ENCODE measurements at places on chromosomes 7 and 10.
A peak's percentile ranks its signal among the peaks of the same experiment; 100 is the strongest.

GRCh38 chr10:96664563-96664962, 55.8 kb downstream of the PIK3AP1 start:
- DNase-seq: no peak

DNA sequence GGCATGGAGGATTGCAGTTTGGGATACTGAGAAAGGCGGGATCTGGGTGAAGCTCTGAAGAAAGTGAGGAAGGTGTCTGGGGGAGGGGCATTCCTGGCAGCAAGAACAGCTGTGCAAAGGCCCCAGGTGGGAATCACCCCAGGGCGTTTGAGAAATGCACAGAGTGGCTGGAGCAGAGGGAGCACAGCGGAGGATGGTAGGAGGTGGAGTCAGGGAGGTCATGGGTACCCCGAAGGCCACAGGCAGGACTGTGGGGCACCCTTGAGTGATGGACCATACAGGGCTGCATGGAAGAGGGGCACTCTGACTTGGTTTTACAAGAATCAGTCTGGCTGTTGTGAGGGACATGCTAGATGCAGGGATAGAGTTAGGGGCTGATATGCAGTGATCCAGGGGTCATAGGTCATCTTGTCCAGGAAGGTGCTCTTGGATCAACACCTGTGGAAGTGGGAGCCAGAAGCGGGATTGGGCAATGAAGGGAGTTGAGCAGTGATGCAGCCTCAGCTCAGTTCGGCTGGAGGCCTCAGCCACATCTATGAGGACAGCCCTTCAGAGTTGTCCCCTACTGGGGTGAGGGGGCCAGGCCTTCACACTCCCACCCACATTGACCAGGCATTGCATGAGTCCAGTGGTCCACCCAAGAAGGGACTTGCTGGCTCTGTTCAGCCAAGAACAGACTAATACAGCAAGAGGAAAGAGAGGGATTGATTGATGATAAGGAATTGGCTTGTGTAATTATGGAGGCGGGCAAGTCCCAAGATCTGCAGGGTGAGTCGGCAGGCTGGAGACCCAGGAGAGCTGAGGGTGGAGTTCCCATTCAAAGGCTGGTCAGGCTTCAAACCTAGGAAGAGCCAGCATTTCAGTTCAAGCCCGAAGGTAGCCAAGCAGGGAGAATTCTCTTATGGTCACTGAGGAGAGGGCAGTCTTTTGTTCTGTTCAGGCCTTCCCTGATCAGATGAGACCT, 48.7 kb downstream of the TSPAN15 start:
- DNase-seq: no peak

GRCh38 chr10:58560068-58560467, 47.4 kb downstream of the BICC1 start:
- no peak for DNase-seq

- no peak for DNase-seq
Measured at GRCh38 chr7:71343039-71343438, 211.1 kb downstream of the GALNT17 start.

DNA sequence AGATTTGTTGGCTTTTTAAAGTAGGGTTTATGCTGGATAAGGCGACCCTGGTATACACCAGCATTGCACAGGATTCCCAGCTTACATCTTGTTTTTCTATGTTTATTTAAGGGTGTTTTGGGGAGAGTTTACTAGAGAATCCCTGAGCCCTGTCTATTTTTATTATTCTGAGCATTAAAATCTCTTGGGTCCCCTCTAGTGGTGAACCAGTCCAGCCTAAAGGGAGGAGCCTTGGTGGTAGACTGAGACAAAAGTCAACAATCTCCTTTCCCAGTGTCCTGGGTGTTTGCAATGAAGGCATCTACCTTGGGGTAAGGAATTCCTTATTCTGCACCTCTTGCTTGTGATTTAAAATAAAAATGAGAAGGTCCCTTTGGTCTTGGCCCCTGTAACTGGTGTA, 38.2 kb downstream of the ANTXRL start:
- no peak for DNase-seq

DNA sequence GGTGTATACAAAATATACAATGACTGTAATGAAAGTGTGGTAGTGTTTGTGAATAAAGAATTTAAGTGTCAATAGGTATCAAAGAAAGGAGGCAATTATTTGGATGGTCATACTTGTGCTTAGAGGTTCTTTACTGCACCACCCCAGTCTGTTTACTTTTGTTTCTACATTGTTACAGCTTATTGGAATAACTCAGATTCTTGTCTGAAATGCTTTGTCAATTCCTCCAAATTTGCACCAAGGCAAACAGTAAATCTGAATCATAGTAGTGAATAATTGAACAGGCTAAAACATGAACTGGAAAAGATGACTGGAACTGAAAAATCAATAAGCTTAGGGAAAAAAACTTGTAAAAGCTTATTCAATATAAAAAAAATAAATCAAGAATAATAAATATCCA, 319.2 kb downstream of the EXOC4 start:
- DNase-seq: no peak

DNA sequence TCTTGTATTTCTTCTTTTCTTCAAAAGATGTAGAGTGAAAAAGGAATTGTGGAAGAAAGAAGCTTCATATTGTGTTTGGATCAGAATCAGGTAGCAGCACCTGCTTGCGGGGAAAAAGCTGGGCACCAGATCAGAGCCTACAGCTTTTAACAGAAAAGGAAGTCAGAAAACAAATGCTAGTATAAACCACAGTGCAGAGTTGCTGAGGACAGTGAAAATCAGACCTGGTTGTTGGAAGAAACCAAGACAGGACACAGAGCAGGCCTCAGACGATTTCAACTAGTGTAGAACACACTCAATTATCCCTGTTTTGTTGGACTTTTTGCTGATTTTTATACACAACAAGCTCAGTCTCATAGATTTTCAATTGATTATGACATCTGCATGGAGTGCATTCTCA, 221.4 kb downstream of the PTN start:
- no peak for DNase-seq

DNA sequence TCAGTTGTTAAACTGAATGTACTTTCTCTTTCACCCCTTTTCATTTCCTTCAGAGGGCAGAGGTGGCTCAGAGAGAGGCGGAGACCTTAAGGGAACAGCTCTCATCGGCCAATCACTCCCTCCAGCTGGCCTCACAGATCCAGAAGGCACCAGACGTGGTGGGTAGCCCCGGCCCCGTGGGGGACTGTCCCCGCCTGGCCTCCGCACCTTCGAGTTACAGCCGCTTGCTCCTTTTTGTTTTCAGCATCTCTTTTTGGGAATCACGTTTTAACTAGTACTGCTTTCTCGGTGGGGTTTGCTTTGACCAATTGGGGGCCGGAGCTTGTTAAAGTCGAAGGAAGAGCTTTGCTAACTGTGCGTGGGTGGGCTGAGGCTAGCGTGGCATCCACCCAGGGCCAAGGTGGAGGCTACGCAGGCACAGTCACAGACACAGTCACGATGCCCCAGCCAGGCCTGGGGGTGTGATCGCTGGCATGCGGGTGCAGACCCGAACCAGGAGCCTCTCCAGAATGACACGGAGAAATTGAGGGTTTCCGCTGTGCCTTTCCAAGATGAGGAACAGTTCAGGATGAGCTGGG, 116.2 kb upstream of the SH2B2 start:
- peak; percentile 26 for DNase-seq

GRCh38 chr10:22742678-22743077, 28.3 kb upstream of the PIP4K2A start:
- DNase-seq: no peak

- no peak for DNase-seq
Measured at GRCh38 chr7:178444-178843, 13.9 kb upstream of the FAM20C start.

- no peak for DNase-seq
Measured at GRCh38 chr7:30349170-30349569, 64.8 kb downstream of the ZNRF2 start.

DNA sequence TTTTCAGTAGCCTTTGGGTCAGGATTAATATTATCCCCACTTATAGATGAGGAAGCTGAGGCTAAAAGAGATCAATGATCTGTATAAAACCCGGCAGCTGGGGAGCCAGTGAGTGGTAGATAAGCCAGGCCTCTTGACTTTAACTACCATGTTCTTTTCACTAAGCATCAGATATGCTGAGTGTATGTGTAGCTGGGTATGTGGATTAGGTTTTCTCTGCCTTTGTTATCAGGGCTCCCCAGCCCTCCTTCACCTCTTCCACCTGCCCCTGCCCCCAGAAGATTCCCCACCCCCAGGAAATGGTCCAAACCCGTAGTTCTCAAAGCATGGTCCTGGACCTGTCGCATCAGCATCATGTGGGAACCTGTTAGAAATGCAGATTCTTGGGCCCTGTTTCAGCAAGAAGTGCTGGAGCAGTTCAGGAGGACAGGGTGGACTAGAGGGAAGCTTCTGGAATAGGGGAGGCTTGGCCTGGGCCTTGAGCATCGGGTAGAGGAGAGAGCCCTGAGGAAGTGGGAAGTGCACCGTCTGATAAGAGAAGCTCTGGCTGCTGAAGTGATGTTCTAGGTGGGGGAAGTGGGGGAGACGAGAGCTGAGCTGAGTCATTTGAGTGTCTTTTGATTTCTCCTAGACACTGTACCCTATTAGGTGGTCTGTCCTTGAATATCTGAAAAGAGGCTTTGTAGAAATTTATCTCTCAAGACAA, 101.3 kb downstream of the HIF1AN start:
- DNase-seq: no peak

- no peak for DNase-seq
Measured at GRCh38 chr10:30459283-30459682, 25.3 kb downstream of the MAP3K8 start.

GRCh38 chr7:131039836-131040235, 287.8 kb upstream of the MKLN1 start:
- DNase-seq: no peak

- DNase-seq: no peak
Measured at GRCh38 chr10:9992661-9993060, 1025.0 kb upstream of the CELF2 start.

GRCh38 chr7:92244808-92245486, 767 bp downstream of the KRIT1 start:
- peak; percentile 25 for DNase-seq

DNA sequence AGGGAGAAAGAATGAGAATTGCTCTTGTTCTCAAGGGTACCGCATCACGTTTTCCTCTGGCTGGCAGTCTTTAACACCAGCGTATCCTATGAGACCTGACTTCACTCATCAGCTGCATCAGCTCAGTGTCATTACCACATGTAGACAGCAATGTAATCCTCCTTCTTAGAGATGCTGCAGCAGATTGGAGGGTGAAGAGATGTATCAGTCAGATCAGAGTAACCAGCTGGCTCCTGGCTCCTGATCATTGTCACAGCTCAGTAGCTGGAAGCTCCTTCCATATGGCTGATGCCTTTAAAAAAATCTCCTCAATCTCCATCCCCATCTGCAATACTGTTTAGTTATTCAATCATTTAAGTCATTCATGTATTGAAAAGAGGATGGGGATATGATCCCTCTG, 39.7 kb upstream of the EPHB6 start:
- DNase-seq: no peak

GRCh38 chr7:2037301-2037807, 195.4 kb downstream of the MAD1L1 start:
- DNase-seq: no peak

- DNase-seq: peak; percentile 63
Measured at GRCh38 chr10:101354328-101355071, 535 bp downstream of the BTRC start.

DNA sequence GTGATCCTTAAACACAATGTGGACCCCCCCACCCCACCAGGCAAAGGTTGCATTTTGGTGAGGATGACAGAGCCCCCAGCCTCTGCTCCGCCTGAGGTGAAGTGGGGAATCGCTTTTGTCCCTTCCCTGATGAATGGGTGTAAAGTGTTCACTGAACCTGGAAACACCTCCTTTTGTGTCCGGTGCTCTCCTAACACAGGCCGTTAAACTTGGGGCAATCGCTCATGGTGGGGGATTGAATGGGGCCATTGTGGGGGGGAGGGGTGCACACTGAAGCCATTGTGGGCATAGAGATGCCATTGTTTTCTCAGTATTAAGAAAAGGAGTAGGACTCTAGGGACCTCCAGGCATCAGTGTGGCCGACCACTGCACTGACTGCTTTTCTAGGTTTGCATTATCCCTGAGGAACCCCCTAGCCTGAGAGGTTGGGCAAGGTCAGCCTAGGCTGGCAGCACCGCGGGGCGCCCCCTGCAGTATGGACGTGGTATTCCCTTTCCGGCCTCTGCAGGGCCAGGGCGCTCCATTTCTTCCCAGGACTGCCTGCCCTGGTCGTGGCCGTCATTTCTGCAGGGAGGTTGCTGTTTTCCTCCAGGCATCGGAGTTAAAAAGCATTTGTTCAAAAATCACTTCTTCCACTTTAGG, 158.3 kb downstream of the TCF7L2 start:
- DNase-seq: no peak

DNA sequence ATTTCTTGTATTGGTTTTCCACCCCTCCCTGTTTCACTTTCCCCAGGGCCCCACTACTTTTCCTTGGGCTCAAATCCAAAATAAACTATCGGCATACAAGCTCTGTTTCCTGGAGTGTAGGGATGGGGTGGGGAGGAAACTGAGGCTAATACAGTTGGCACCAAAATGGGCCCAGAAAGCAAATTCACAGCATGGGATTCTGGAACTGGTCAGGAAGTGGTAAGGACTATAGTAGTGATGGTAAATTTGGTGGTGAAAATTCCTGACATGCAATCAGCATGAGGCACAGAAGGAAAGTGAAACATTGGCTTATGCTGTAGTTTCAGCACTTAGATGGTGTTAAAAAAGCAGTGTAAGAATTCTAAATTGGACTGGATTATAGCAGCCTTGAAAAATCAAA, 8.7 kb upstream of the SAMD9L start:
- no peak for DNase-seq

DNA sequence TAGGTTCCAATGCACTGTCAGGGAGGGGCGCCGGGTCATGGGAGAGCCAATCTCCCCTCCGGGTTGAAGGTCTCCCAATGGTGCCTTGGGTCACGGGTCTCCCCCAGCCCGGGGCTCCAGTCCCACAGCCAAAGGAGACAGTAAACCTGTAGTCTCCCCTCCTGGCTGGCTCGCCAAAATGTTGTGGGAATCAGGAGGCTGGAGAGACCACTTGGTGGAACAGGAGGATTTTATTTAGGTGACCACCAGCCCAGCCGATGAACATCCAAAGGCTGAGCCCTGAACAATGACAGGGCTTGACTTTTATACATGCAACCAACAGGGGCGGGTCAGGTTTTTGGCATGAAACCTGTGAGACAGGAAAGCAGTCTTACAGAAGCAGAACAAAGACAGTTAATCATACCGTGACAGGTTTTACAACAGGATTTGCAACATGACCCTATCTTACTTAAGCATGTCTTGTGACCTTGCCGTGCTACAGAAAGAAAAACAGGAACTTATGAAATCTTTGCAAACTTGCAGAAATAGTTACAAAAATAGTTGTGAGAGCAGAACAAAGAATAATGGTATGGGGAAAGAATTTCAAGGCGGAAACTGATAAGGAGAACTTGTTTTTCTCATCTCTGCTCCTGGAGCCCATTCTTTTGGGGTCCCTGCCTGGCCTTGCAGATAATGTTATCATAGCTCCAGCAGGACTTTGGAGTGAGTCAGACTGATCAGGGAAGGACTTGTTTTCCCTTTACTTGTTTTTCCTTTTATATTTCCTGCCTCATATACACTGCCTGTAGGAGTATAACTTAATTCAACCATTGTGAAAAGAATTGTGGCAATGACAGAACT, 7.1 kb downstream of the ERV3-1 start:
- DNase-seq: no peak

All from left kidney (tissue), 8 donors.